ENCODE measurements at places on chromosomes 4 and X.

- DNase-seq, result no peak
Measured at GRCh38 chrX:78123190-78123589, 16.3 kb downstream of the TAF9B start.

GRCh38 chr4:6229671-6230501 lies 29.5 kb upstream of the JAKMIP1 start:
- DNase-seq, result no peak

DNA sequence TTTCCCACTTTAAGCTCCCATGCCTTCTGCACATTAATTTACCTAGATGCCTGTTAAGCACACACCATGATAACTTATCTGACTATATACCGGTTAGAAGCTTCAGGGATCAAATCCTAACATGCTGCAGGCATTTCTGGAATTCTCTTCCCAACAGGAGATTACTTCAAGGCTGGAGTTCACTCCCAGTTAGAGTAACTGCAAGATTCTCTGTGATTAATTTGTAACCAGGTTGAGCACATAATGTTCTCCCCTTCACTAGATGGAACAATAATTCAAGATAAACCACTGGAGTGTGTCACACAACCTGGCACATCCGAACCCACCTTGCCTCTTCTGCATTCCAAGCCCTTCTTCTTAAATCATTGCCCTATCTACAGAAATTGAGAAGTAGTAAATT lies 11.8 kb upstream of the UGT2A3 start:
- no peak for DNase-seq

- no peak for DNase-seq
Measured at GRCh38 chrX:45138525-45138924, 62.2 kb downstream of the DIPK2B start.

DNA sequence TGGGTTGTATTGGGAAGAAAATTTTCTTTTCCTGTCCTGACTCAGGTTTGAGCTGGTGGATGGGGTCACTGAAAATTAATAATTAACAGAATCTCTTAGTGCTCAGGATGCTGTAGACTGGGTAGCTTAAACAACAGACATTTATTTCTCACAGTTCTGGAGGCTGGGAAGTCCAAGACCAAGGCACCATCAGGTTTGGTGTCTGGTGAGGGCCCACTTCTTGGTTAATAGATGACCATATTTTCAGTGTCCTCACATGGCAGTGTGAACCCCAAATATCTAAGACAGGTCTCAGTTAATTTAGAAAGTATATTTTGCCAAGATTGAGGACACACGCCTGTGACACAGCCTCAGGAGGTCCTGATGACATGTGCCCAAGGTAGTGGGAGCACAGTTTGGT lies 31.1 kb downstream of the HERC6 start:
- DNase-seq, result no peak

DNA sequence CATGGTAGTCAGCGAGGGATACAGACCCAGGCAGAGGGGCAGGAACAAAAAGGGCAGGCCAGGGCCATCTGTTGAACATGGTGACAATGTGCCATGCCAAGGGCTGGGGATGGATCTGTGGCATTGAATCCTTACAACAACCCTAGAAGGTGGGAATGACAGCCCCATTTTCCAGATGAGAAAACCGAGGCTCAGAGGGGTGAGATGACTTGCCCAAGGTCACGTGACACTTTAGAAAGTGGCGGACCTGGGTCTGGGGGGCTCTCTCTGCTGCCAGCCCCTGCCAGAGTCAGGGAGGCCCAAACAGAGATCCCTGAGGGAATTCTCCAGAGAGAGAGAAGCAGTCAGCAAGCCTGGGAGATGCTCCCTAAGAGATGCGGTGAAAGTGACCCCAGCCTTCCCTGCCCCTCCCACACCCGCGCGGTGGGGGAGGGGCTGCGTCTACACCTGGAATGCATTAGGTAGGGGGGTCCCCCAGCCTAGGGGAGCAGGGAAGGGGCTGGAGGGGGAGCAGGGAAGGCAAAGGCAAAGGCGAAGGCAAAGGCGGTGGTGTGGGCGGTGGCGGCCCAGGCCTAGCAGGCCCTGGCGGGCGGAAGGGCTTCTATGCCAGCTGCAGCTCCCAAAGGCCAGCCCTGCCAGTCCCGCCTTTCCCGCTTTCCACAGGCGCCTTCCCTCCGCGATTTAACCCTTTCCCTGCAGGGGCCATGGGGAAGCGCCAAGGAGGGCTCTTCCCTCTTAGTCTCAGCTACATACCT lies 13.0 kb downstream of the FGD1 start:
- no peak for DNase-seq

- no peak for DNase-seq
Measured at GRCh38 chr4:8353912-8354453, 84.4 kb downstream of the HTRA3 start.

- no peak for DNase-seq
Measured at GRCh38 chr4:27057662-27058061, 197.0 kb downstream of the STIM2 start.

DNA sequence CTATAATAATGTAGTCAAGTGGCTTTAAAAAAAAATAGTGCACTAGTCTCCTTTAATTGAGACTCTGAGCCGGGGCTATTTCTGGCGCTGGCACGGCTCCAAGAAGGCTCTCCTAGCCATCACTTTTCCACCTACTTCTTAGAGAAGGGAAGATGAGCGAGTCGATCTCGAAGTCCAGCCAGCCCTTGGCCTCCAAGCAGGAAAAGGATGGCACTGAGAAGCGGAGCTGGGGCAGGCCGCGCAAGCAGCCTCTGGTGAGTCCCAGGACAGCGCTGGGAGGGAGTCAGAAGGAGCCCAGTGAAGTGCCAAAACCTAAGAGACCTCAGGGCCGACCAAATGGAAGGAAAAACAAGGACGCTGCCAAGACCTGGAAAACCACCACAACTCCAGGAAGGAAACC lies 531.9 kb downstream of the MAGEB5 start:
- no peak for DNase-seq
